Activated CD4-positive, alpha-beta T cell treated with anti-CD3 and anti-CD28 coated beads, Interleukin-2, amount 10 ng/mL, durations not matched to agents 7 days and 5 days (primary cell): ENCODE measurements at places on chromosomes 11 and 22.

GRCh38 chr11:82043316-82043715 lies 690.3 kb downstream of the FAM181B start:
- DNase-seq: no peak

- DNase-seq: peak; percentile 53
Observed at GRCh38 chr11:19311308-19312030, 70.7 kb upstream of the E2F8 start.

DNA sequence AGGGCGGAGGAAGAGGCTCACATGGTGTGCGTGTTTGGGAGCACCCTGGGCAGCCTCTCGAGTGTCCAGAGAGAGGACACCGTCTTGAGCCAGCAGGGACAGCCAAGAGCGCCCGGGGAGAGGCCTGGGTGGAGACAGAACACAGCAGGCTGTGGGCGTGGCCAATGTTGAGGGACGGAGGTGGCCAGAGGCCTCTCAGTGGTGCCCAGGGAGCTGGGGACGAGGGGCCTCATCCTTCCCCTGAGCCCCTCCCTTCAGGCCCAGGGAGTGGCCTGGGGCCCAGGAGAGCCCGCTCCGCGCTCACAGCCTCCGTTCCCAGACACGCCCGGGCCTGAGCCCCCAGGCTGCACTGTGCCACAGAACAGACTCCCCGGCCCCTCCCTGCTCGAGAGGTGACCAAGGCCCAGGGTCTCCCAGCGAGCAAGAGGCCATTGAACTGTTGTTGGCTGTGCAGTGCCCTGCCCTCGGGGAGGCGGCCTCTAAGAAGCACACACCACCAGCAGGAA lies 48.4 kb downstream of the CDKN1C start:
- DNase-seq: no peak

- DNase-seq: no peak
Observed at GRCh38 chr22:28815111-28815510, 14.7 kb upstream of the XBP1 start.

GRCh38 chr11:114816791-114817190 lies 138.5 kb downstream of the NXPE2 start:
- DNase-seq: no peak

DNA sequence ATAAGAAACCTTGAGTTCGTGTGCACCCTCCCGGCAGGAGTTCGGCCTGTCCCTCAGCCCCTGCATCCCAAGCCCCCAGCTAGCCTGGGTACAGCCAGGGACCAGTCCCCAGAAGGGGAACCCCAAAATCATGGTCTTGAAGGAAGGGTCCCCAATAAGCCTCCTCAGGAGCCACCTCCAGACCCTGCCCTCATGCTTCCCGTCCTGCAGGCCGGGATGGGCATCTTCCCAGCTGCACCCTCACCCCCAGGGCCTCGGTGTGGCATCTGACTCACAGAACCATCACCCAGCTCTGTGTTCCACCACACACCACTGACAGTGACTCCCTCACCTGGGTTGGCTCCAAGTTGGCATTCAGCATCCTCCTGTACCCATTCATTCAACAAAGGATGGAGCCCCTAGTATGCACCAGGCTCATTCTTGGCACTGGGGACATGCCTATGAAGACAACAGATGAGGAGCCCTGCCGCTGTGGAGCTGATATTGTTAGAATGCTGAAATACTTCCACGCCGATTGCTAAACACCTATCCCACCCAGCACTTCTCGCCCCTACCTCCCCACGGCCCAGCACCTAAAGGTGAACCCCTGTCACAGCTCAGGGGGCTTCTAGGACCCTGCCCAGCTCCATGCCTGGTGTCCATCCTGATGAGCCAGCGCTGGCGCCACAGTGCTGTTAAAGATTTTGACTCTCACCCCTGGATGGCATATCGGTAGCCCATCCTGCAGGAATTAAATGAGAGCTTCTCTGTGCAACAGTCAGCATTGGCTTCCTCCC lies 77.8 kb downstream of the BUD13 start:
- no peak for DNase-seq

DNA sequence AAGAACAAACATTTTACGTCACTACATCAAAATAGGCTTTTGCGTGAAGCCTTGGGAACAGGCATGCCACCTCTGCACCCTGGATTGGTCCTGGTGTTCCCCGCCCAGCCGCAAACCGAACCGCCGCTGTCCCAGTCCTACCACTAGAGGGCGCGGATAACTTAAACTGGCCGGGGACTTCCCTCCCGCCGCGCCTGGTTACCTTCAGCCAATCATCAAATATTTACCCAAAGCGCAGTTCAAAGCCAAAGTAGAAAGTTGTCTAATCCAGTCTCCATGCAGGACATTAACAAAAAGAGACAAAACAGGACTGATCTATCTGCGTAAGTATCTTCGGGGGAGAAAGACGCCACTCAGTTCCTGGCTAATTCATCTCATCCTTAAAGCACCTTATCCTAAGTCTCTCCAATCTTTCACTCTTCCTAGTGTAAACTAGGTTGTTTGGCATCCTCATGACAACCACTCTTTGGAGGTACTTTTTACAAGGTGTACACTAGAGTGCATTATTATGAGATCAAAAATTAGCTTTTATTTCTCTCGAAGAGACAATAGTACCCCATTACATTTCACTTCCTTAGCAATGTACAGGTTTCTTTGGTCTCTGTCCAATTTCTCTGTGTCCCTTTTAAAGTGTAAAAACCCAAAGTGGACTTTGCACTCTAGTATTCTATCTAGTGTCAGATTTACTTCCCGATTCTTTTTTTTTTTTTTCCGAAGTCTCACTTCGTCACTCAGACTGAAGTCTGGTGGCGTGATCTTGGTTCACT lies 3.9 kb upstream of the CRY2 start:
- peak; percentile 94 for DNase-seq

DNA sequence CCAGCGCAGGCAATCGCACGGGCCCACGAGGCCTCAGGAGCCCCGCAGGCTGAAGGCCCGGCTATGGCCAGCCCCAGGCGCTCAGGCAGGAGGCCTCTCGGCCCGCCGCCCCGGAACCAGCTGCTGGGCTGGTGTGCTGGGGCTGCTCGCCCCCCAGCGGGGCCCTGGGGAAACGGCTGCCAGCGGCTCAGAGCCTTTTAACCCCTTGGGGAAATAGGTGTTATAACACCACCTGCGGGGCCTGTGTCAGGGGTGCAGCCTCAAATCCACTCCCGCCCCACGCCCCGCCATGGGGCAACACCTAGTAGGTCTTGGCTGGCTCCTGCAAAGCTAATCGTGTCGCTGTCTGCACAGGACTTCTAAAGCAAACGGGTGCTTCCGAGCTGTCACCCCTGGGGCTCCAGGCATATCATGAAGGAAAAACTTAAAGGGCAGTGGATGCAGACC lies 237.4 kb downstream of the TTC28 start:
- peak; percentile 81 for DNase-seq

DNA sequence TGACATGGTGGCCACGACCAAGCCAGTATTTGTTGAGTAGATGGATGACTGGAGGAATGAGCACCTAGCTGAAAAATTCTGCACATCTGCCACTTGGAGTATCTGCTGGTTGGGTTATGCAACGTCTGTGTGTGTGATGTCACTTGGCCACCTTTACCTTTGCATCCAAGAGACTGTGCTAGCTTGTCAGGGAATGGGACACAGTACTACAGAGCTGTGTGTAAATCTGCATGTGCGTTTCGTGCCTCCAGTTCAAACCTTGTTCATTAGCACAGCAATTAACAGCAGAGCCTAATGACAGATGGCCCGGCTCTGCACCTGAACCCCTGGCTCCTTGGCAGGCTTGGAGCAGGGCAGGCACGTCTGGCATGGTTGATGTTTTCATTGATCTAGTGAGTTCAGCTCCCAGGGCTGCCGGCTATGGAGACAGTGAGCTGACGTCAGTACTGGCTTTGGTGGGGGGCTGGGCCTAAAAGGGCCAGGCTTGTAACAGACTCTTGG lies 188.4 kb upstream of the NAV2 start:
- no peak for DNase-seq

DNA sequence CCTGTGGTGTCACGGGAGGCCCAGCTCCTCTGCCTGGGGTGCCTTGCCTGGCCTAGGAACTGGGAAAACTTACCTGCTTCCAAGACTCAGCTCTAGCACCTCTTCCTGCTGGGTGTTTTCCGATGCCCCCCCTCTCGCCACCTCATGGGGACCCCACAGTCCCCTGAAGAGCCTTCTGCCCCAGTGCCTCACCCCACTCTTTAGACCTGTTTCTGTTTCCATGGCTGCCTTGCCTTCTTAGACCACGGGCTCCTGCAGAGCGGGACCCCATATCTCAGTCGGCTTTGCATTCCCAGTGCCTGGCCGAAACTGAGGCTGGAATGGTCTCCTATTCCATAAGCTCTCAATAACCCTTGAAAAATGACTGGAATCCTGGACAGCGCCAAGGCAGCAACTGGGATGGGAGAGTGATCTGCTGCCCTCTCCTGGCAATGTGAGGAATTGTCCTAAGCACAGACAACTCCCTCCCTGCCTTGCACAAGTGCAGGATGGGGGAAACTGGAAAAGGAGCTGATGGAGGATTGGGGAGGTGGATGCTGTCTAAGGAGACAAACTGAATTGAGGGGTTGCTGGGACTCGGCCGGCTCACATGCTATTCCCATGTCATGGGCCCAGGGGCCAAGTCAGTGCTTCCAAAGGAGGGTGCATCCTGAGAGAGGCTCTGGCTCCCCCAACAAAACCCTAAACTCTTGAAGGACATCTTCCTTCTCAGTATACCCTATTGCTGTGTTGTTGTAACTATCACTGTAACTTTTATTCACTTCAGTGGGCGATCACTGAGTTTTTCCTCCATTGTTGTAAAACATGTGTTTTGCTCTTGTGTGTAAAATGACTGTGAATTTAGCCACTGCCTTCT lies 26.6 kb upstream of the IL17RA start:
- DNase-seq: peak; percentile 60

- DNase-seq: no peak
Observed at GRCh38 chr11:36565031-36565610, 2.7 kb upstream of the RAG1 start.

GRCh38 chr11:109847621-109848020 lies 245.6 kb upstream of the ZC3H12C start:
- no peak for DNase-seq

GRCh38 chr11:34899633-34900016 lies 16.6 kb downstream of the APIP start:
- no peak for DNase-seq

DNA sequence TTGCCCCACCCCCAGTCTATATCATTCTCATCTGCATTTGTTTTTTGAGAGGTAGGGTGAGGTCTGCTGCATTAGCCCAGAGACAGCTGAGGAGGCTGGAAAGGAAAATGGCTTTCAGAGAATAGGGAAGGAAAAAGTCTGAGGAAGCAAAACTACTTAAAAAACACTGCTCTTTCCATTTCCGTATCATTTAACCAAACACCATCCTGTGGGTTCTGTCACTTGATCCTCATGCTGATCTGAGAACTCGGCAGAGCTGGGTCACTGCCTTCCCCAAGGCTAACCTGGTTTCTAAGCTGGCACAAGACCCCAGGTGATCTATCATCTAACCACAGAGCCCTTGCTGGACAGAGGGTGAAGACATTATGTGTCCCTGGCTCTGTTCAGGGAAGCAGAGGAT lies 1.2 kb downstream of the FOLR2 start:
- DNase-seq: no peak

- DNase-seq: no peak
Observed at GRCh38 chr11:118380571-118380970, 20.8 kb upstream of the ATP5MG start.

DNA sequence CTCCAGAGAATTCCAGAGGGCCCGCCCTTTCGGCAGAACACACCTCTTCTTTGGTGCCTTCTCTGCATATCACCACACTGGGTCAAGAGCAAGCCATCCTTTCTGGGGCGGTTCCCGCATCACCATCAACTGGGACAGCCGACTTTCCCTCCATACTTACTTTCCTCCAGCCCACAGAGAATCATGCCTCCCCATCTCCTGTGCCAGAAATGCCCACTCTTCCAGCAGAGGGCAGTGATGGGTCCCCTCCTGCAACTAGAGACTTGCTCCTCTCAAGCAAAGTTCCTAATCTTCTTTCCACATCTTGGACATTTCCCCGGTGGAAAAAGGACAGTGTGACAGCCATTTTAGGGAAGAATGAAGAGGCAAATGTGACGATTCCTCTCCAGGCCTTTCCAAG lies 157.7 kb downstream of the C11orf91 start:
- DNase-seq: peak; percentile 20

DNA sequence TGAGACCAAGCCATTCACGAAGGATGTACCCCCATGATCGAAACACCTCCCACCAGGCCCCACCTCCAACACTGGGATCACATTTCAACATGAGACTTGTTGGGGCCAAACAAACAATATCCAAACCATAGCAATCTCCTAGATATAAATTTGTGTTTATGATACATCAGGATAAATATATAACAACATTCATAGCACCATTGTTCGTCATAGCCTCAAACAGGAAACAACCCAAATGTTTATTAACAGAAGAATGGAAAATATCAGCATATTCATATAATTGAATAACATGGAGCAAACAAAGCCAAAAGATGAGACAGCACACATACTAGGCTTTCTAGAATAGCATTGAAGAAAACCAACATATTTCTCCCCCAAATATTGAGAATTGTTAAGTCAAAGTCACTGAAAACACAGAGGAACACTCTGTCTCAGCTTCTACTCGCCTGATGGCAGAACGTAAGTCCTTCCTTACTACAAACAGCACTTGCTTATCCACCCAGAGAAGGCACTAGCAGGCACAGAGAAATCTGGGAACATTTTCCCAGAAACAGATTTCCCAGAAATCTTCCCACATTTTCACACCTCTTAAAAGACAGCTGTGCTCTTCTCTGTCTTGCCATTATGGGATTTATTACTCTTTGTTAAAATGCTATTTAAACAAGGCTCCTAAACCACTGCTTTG lies 8.1 kb upstream of the GDPD4 start:
- no peak for DNase-seq

DNA sequence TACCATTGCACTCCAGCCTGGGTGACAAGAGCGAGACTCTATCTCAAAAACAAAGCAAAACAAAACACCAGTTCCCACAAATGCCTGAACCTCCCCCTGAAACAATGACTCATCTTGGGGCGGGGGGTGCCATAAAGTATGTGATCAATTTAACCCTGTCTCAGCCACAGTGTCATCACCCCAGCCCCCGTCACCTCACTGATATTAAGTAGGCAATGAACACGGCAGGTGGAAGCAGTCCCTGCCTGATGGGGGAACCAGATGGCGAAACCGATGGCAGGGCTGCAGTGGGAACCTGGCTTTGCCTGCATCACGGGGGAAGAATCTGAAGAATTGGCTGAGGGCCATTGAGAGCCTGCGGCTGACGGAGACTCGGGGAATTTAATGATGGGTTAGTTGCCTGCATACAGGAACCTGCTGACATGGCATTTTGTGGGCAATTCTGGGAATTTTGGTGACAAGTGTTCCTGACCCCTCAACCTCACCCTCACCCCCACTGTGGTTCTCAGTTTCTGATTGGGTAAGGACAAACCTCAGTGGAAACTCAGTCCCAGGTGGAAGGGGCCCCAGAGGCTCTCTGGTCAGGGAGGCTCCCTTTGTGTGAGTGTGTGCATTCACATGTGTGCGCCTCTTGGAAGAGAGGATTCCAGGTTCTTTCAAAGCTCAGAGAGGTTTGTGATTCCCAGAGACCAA lies 39.1 kb upstream of the SHISAL1 start:
- peak; percentile 15 for DNase-seq

DNA sequence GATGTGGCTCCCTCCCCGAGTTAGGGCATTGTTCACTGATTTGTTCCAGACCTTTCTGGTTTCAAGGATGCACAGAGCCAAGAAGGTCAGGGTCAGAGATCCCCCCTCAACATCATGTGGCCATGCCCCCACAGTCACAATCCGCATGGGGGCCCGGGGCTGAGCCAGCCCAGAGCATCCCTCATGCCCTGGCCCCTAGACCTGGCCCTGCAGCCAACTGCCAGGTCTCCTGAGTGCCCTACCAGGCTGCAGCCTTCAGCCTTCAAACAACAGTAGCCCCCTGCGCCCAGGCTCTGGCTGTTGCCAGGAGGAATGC lies 142.4 kb downstream of the CRYBB2 start:
- DNase-seq: no peak

- DNase-seq: no peak
Observed at GRCh38 chr11:122331079-122331478, 215.1 kb upstream of the BLID start.
